Hepatocyte (in vitro differentiated cells): ENCODE measurements at places on chromosomes 16 and 17. TPM values are rescaled to one million over a fixed set of nuclear protein-coding genes. Genes with fewer than 3 reads are reported as not detected.

Gene IGFALS
- 10.7 and 12.6 TPM in 2 replicates for polyA plus RNA-seq

Gene MCRIP2
- polyA plus RNA-seq = 95.2 and 100 TPM in 2 replicates

Gene G6PC1
- 8.2 and 24.2 TPM in 2 replicates for polyA plus RNA-seq

Gene TP53TG3F
- not detected in 2 replicates for polyA plus RNA-seq

Gene SLX4
- 1.9 and 3.4 TPM in 2 replicates for polyA plus RNA-seq

Gene SCNN1G
- polyA plus RNA-seq = 0.23 and 0.69 TPM in 2 replicates

Gene CYB5B
- polyA plus RNA-seq = 116 and 136 TPM in 2 replicates

Gene RAB26
- 11.3 and 15.0 TPM in 2 replicates for polyA plus RNA-seq

Gene P3H4
- polyA plus RNA-seq = 109 and 110 TPM in 2 replicates

Gene AOC3
- polyA plus RNA-seq = 2.3 and 2.5 TPM in 2 replicates
